ENCODE measurements at places on chromosomes 2 and 18. TPM values are rescaled to one million over a fixed set of nuclear protein-coding genes. Genes with fewer than 3 reads are reported as not detected.

GRCh38 chr2:119681203-119681867 is 2.3 kb downstream of the TMEM177 start:
- H3K27ac ChIP-seq = no peak overlapping the region
- no peak overlapping the region for H3K4me3 ChIP-seq
- DNase-seq = no peak
- H3K27me3 ChIP-seq = no peaks in the 10 kb centered on the region
- peaks cover 3% of the 10 kb centered on the region for H3K36me3 ChIP-seq
- H3K4me1 ChIP-seq = peaks cover 13% of the 10 kb centered on the region

DNA sequence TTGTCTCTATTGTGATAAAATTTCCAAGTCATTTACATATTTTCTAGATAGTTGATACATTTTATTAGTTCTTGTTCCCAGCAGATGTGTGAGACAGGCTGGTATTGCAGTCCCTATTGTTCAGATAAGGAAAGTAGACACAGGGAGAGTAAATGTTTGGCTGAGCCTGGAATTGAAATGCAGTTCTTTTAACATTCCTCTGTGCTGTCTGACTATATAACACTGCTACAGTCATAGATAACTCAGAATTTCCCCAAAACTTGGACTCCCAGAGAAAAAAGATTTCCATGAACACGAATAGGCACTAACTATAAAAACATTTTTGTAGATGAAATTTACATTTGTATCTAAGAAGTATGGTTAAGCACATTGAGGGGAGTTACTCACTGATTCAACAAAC is 71.4 kb downstream of the PLCL1 start:
- no peaks in the 10 kb centered on the region for H3K36me3 ChIP-seq
- no peak for DNase-seq
- no peak overlapping the region for H3K4me3 ChIP-seq

The AQP12B gene
- not detected for total RNA-seq

DNA sequence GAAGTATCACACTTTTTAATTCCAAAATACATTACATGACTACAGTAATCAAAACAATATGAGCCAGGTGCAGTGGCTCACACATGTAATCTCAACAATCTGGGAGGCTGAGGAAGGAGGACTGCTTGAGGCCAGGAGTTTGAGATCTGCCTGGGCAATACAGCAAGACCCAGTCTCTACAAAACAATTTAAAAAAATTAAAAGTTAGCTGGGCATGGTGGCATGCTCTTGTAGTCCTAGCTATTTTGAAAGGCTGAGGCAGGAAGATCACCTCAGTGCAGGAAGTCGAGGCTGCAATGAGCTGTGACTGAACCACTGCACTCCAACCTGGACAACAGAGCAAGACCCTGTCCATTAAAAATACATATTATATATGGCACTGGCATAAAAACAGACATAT is 109.8 kb downstream of the USP34 start:
- DNase-seq = no peak
- peaks cover 17% of the 10 kb centered on the region for H3K4me1 ChIP-seq

The NPHP1 gene
- total RNA-seq = 7.6 TPM

DNA sequence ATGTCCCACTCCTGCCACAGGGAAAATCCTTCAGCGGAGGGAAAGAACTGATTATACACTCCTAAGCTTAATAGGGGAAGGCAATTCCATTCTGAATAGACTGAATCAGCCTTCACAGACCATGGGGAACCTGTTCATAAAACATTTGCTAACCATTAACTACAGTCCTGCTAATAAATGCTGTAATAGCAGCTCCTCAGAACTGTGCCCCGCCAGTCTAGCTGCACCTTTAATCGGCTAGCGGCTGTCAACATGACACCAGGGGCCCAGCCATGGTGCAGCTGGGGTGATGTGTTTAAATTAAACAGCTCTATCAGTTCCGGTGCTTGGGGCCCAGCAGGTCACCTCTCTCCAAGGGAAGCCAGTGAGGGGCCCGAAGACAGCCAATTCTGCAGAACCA is 77.8 kb downstream of the GALNT14 start:
- no peaks in the 10 kb centered on the region for H3K4me1 ChIP-seq
- no peak overlapping the region for H3K4me3 ChIP-seq
- no peaks in the 10 kb centered on the region for H3K27me3 ChIP-seq
- H3K27ac ChIP-seq = no peak overlapping the region
- no peaks in the 10 kb centered on the region for H3K36me3 ChIP-seq

The SUCLG1 gene
- total RNA-seq = 57.2 TPM

GRCh38 chr2:15835991-15836688 is 104.2 kb upstream of the MYCN start:
- H3K4me1 ChIP-seq = no peaks in the 10 kb centered on the region
- H3K36me3 ChIP-seq = no peaks in the 10 kb centered on the region
- no peaks in the 10 kb centered on the region for H3K27me3 ChIP-seq
- H3K4me3 ChIP-seq = no peak overlapping the region

- peak; percentile 62 for DNase-seq
- H3K36me3 ChIP-seq = no peaks in the 10 kb centered on the region
- H3K27me3 ChIP-seq = peaks cover 4% of the 10 kb centered on the region
- H3K4me3 ChIP-seq = no peak overlapping the region
Measured at GRCh38 chr2:20935168-20935775, 108.6 kb downstream of the APOB start.

DNA sequence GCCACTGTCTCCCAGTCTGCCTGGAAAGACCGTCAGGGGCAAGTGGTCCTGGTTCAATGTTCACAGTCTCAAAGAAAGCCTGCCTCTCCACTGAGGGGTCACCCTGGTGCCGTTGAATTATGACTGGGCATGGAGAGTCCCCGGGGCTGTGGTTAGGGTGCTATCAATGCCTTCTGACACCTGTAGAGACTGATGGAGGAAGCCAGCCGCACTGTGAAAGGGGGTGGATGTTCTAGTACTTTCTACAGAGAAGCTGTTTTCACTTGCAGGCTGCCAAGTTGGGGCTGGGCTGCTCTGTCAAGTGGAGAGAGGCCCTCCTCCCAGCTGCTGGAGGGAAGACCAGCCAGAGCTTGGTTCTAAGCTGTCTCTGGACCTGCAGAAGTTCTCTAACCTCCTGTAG is 80.5 kb downstream of the BCL2L11 start:
- no peaks in the 10 kb centered on the region for H3K36me3 ChIP-seq
- H3K27me3 ChIP-seq = no peaks in the 10 kb centered on the region
- DNase-seq = no peak
- H3K27ac ChIP-seq = no peak overlapping the region
- no peak overlapping the region for H3K4me3 ChIP-seq

- peak; percentile 82 for DNase-seq
- peaks cover 28% of the 10 kb centered on the region for H3K4me1 ChIP-seq
- peak overlapping the region; percentile 48 for H3K27ac ChIP-seq
- no peaks in the 10 kb centered on the region for H3K27me3 ChIP-seq
- no peak overlapping the region for H3K4me3 ChIP-seq
- H3K36me3 ChIP-seq = no peaks in the 10 kb centered on the region
Measured at GRCh38 chr2:237471438-237472186, 15.4 kb upstream of the MLPH start.

The MEIS1 gene
- 15.9 TPM for total RNA-seq

GRCh38 chr18:10365021-10365500 is 89.4 kb upstream of the APCDD1 start:
- H3K27ac ChIP-seq = no peak overlapping the region
- peaks cover 6% of the 10 kb centered on the region for H3K27me3 ChIP-seq
- H3K36me3 ChIP-seq = no peaks in the 10 kb centered on the region
- H3K4me3 ChIP-seq = no peak overlapping the region
- H3K4me1 ChIP-seq = no peaks in the 10 kb centered on the region
- DNase-seq = no peak

The SIGLEC15 gene
- total RNA-seq = 8.0 TPM

- no peaks in the 10 kb centered on the region for H3K27me3 ChIP-seq
- H3K36me3 ChIP-seq = no peaks in the 10 kb centered on the region
- no peak overlapping the region for H3K4me3 ChIP-seq
- H3K4me1 ChIP-seq = no peaks in the 10 kb centered on the region
- no peak for DNase-seq
Measured at GRCh38 chr2:160007111-160007510, 55.3 kb downstream of the PLA2R1 start.

GRCh38 chr18:57629422-57629821 is 7.8 kb upstream of the NARS1 start:
- H3K27ac ChIP-seq = peak overlapping the region; percentile 77
- H3K4me3 ChIP-seq = peak overlapping the region; percentile 81
- no peak for DNase-seq
- H3K4me1 ChIP-seq = peaks cover 18% of the 10 kb centered on the region

GRCh38 chr2:191682126-191682525 is 4.2 kb downstream of the NABP1 start:
- peaks cover 49% of the 10 kb centered on the region for H3K36me3 ChIP-seq
- H3K27me3 ChIP-seq = no peaks in the 10 kb centered on the region
- peak; percentile 3 for DNase-seq
- peaks cover 66% of the 10 kb centered on the region for H3K4me1 ChIP-seq
- peak overlapping the region; percentile 51 for H3K4me3 ChIP-seq
- peak overlapping the region; percentile 92 for H3K27ac ChIP-seq

DNA sequence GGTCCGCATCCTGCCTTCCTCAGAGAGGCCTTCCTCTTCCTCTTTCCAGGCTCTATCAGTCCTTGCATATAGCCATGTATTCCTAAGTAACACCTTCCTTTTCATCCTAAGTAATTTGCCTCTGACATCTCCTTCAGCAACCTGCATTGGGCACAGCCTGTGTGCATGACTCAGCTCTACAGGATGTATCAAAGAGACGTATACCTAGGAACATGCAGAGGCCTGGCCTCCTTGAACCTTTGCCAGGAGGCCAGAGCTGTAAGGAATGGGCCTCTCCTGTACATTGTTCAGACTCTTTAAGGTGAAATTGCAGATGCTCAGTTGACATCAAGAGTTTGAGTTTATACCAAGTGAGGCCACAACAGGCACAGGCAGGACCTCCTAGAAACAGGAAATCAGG is 76.0 kb upstream of the CELF4 start:
- H3K4me1 ChIP-seq = no peaks in the 10 kb centered on the region
- H3K4me3 ChIP-seq = no peak overlapping the region
- H3K36me3 ChIP-seq = no peaks in the 10 kb centered on the region
- H3K27ac ChIP-seq = no peak overlapping the region
- no peak for DNase-seq

The IMPA2 gene
- total RNA-seq = 11.2 TPM

The TNFRSF11A gene
- total RNA-seq = under 0.01 TPM

DNA sequence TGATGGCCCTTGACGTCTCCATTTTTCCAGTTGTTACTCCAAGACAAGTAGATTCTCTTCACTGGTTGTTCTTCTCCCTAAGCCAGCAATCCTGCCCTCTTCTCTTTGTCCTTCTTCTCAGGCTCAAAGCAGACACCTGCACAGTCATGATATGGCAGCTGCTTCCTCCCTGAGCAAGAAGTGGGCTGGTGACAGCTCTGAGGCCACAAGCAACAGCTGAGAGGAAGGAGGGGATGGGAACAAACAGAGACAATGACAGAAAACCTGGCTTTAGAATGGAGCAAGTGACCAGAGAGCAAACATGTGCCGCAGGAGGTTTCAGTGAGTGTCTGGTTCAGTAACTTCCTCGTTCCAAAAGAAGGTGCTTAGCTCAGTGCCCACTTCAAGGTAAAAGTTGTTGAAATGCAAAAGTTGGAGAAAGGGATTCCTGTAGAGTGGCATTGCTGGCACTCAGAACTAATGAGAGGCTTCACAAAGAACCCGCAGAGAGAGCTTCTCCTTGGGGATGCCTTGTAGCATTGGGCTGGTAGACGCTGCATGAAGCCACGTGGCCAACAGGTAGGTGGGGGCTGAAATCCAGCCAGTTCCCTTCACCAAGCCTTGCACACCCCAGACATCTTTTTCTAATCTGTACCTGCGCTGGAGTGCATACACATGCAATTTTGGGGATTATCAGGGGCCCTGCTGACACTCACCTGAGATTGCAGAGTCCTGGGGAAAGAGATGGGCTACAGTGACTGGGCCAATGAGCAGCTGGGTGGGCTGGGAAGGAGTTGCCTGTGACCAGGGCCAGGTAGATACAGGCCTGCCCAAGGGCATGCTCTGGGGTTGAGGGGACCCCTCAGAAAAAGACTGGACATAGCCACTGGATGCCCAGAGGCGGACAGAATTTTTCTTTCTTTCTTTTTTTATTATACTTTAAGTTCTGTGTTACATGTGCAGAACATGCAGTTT is 153.3 kb upstream of the RAB12 start:
- no peaks in the 10 kb centered on the region for H3K4me1 ChIP-seq
- H3K27ac ChIP-seq = no peak overlapping the region
- H3K27me3 ChIP-seq = no peaks in the 10 kb centered on the region

The SERPINB11 gene
- not detected for total RNA-seq

The SKOR2 gene
- total RNA-seq = not detected

The IL1R1 gene
- 116 TPM for total RNA-seq

GRCh38 chr18:79782566-79783308 is 15.0 kb upstream of the KCNG2 start:
- H3K27me3 ChIP-seq = peaks cover 43% of the 10 kb centered on the region
- H3K4me3 ChIP-seq = no peak overlapping the region
- H3K4me1 ChIP-seq = peaks cover 19% of the 10 kb centered on the region
- no peak overlapping the region for H3K27ac ChIP-seq
- no peaks in the 10 kb centered on the region for H3K36me3 ChIP-seq

DNA sequence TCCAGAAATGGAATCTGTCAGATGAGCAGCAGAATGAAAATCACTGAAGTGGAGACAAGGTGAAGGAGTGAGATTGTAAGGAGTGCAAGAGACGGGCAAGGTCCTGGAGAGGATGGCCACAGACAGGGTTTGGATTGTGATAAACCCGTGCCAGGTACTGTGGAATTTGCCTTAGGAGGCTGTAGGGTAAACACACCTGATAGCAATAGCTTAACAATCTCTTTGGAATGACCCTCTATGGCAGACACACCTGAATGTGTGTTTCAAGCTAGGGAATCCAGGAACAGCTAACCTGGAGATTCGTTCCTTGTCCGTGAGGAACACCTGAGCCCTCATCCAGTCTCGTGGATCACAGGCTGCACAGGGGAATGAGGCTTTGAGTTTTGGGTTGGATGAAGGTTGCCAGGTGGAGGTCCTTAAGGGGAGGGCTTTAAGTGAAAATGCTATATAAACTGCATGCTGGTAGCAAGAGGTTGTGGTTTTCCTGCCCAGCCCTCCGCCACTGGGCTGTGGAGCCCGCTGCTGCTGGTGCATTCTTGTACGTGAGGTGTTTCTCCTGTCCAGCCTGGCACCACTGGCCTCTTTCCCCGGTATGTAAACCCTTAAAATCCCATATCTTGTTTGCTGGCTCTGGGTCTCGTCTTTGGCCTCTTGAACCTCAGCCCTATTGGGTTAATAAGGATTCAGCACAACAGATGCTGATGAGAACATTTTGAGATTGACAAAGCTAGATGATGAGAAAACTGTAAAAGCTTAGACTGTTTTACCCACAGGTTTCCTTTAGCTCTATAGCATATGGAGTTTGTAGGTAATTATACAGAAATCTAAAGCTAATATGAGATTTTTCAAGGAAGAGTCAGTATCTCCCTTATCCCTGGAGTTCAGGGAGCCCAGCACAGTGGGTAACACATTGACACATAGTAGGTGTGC is 117.9 kb downstream of the ARHGAP15 start:
- no peaks in the 10 kb centered on the region for H3K36me3 ChIP-seq
- H3K4me3 ChIP-seq = no peak overlapping the region
- no peak overlapping the region for H3K27ac ChIP-seq
- H3K27me3 ChIP-seq = peaks cover 6% of the 10 kb centered on the region
- DNase-seq = no peak
- no peaks in the 10 kb centered on the region for H3K4me1 ChIP-seq

- peak; percentile 26 for DNase-seq
- H3K27me3 ChIP-seq = peaks cover 12% of the 10 kb centered on the region
- no peak overlapping the region for H3K4me3 ChIP-seq
Measured at GRCh38 chr2:84741182-84741822, 139.6 kb downstream of the TRABD2A start.

- no peak overlapping the region for H3K27ac ChIP-seq
- no peak for DNase-seq
- no peaks in the 10 kb centered on the region for H3K36me3 ChIP-seq
- H3K4me1 ChIP-seq = no peaks in the 10 kb centered on the region
- H3K27me3 ChIP-seq = no peaks in the 10 kb centered on the region
Measured at GRCh38 chr2:182090486-182090885, 104.8 kb downstream of the PPP1R1C start.

GRCh38 chr2:96315400-96316071 is 9.6 kb upstream of the ITPRIPL1 start:
- DNase-seq = no peak
- peak overlapping the region; percentile 60 for H3K4me3 ChIP-seq
- peak overlapping the region; percentile 78 for H3K27ac ChIP-seq
- peaks cover 4% of the 10 kb centered on the region for H3K27me3 ChIP-seq

Data from osteoblast (primary cell).